Mesenchymal stem cell (in vitro differentiated cells and primary cell): ENCODE measurements at places on chromosomes 16 and 17.

- DNase-seq: peak; percentile 61
Observed at GRCh38 chr17:81256616-81257015, 17.5 kb downstream of the NDUFAF8 start.

DNA sequence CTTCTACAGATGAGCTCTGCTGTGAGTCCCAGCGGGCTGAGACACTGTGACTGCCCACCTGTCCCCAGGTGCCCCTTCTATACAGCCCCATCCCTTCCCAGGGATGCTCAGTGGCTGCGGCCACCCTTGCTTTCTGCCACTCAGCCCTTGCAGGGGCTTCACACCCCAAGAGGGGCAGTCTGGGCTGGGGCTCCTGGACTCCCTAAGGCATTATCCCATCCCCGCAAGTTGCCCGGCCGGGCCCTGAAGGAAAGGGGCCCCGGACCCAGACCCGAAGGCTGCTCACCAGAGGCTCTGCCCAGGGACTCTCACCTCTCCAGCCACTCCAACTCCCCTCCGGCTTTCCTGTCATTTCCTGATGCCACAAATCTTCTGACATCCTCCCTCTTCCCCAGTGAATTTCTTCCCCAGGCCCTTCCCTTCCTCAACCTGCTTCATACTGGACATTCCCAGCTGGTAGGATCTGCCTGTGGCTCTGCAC lies 88.5 kb upstream of the TOB1 start:
- no peak for DNase-seq

DNA sequence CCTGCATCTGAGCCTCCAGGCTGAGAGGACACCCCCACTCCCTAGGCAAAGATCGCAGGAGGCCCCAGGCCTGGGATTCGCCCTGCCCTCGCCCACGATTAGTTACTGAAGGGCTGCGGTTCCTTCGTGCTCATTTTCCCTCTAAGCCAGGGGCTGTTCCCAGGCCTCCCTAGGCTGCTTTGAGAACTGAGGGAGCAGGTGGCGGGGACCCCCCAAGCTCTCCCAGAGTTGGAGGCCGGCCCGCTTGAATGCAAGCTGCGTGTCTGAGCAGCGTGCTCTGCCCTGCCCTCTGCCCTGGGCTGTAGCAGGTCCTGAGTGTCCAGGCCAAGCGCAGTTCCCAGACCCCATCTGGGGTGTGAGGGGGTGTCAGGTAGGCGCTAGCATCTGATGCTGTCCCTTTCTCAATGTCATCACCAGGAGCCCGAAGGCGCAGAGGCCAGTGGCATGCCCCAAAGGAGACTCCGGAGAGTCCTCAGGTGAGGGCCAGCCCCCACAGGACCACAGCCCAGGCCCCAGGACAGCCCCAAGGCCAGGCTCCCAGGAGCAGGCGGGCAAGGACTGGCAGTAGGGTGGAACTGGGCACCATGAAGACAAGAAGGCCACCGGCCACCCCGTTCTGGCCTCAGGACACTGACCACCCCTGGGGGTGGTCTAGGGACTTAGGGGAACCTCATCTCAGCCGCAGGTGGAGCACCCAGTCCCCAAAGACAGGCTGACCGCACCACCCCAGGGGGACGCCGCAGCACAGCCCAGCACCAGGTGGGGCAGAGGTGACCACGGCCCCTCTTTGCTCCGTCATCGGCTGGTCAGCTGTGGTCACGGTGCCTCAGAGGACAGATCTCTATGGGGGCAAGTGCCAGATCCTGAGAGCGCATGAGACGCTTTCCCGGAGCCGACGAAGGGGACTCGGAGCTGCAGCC lies 14.6 kb downstream of the ENDOV start:
- DNase-seq: no peak

DNA sequence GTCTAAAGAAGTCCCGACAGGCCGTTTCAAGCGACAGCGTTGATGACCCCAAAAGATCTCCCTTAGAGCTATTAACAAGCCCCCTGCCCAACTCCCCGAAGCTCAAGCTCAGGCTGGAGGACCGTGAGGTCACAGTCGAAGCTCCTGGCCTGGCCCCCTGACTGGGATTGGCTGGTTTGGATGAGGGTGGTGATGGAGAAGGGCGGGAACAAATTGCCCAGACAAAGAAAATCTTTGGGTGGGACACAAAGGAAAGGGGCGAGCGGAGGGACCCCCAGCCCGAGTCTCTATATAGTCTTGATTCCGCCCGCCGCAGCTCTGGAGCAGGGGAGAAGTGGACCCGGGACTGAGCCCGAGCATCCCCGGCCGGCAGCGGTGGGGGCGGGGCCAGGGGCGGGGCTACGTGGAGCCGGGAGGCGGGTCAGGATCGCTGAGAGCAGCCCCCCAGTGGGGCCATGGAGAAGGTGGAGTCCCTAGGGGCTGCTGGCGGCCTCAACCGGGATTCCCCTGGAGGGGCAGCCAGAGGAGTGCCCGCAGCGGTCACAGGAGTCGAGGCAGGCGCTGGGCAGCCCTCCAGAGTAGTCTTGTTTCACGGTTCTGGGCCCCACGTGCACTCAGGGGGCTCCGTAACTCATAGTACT lies 982 bp upstream of the NEURL4 start:
- peak; percentile 93 for DNase-seq

DNA sequence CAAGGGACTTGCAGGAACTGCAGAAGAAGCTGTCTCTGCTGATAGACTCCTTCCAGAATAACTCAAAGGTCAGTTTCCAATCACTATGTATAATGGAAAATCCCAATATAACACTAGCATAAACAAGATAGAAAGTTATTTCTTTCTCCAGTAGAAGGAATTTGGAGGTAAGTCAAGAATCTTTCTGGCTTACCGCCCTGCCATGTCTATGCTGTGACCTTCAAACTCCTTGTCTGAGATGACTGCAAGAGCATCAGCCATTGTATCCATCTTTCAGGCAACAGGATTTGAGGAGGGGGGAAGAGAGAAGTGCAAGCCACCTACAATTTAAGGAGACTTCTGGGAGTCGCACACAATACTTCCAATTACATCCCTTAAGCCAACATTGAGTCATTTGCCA lies 2.7 kb downstream of the LDAF1 start:
- no peak for DNase-seq

DNA sequence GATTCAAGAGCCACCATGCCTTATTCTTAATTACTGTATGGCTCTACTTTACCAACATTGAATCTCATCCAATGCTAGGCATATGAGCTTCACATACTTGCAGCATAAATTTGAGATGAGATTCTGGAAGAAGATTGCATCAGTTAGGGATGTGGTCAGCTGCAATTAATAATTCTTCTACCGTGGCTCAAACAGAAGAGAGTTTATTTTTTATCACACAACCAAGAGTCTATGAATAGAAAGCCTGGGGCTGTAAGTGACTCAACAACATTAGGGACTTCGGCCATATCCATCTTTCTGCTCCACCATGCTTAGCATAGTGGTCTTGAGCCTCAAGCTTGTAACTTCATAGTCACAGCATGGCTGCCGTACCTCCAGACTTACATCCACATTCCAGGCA lies 179.4 kb upstream of the IRX6 start:
- no peak for DNase-seq

GRCh38 chr17:47733674-47734410 lies 806 bp downstream of the TBX21 start:
- DNase-seq: no peak

GRCh38 chr17:49090878-49091594 lies 41.5 kb upstream of the B4GALNT2 start:
- no peak for DNase-seq

GRCh38 chr17:41917679-41918313 lies 955 bp downstream of the ACLY start:
- DNase-seq: peak; percentile 44

DNA sequence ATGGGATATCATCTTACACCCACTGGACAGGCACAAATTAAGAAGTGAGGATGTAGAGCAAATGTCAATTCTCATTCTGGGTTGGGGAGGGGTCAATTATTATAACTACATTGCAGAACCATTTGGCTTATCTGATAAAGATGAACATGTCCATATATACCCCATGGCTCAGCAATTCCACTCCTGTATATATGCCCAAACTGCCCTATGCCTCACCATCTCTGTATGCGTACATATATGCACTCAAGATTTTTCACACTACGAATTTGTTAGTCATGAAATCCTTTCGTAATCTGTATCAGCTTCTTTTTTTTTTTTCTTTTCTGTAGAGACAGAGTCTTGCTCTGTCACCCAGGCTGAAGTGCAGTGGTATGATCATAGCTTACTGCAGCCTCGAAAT lies 20.8 kb upstream of the CNEP1R1 start:
- DNase-seq: no peak

DNA sequence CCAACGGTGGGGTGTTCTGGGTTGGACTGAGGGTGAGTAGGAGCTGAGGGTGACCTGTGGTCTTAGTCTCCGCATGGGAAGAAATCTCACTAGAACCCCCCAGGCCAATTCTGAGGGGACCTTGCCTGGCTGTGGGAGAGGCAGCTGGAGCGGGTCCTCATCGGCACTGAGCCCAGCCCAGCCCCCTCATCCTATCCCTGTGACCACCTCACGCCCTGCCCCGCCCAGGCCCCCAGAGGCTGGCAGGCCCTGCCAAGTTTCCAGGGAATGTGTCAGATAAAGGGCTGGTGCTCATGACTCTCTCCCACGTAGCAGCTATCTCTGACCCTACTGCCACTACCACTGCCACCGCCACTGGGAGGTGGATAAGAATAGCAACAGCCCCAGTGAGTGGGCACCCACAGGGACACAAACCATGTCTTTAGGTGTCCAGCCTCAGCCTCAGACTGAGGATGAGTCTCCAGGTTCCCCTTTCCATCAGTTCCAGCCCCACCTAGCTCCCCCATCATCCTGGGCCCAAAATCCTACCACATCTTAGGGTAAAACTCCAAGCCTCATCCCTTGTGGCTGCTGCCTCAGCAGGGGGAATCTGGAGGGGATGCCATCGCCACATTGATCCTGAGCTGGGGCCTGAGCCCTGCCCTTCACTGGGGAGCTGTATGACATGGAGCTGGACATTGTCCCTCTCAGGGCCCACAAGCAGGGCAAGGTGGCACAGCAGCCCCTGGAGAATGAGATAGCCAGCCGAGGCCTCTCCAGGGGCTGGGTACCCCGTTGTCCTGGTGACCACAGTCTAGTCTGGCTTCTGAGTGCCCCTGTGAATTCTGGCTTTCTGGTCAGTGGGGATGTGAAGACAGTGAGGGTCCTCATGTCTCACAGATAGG lies 14.9 kb downstream of the CDH16 start:
- DNase-seq: no peak

DNA sequence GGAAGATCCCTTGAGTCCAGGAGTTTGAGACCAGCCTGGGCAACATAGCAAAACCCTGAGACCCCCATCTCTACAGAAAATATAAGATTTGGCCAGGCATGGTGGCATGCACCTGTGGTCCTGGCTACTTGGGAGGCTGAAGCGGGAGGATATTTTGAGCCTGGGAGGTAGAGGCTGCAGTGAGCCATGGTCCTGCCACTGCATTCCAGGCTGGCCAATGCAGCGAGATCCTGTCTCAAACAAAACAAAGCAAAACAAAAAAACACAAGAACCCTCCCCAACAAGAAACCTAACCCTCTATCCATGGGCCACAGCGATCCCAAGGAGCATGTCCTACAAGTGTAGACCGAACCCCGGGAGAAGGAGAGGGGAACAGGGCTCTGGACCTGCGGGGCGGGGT lies 133.3 kb downstream of the MGAT5B start:
- DNase-seq: no peak

DNA sequence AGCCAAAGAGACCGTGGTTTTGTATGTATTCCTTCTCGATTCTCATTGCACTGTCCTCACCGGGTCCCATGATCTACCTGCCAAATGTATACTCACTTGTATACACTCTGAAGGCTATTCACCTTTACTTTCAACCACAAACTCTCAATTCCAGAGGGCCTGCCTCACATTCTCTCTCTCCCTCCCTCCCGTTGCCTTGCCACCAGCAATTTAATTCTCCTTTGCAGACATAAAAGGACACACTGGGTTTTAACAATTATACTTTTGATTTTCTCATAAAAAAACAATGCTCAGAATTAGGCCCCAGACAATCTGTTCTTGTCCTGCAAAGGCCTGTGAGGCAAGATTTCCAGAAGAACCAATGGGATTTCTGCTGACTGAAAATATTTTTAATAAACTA lies 265.1 kb upstream of the PSMD7 start:
- DNase-seq: no peak

DNA sequence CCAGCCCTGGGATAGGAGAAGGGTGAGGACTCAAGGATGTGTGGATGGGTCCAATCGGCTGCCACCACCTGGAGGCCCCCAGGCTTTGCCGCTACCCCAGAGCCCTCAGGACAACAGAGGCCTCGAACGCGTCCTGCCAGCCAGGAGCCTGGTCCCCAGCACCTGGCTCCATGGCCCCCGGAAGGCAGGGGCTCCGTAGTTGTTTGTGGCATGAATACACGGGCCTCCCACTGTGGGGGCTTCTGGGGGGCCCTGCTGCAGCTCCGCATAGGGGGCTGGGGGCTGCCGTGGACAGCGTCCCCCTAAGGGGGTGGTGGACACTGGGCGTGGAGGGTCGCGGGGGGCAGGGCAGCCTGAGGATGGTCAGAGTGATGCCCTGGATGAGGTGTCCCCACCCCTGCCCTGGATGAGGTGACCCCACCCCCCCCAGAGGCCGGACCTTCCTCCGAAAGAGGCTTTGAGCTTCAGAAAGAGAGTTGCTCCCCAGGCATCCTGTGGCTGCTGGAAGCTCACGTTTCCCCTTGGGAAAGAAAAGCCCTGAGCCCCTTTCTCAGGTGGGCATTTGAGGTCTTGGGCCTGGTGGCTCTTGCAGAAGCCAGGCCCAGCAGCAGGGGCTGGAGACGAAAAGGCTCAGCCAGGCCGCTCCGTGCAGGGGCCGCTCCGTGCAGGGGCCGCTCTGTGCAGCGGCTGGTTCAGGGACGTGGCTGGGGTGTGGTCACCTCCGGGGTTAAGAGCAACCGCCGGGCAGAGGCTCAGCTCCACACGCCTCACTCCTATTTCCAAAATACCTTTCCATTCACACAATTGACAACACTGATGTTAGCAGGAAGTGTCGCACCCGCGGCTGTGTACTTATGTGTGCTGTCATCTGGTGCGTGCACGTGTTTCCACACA lies 40.3 kb upstream of the GNG13 start:
- no peak for DNase-seq

GRCh38 chr17:79478051-79478461 lies 132.8 kb downstream of the RBFOX3 start:
- no peak for DNase-seq

DNA sequence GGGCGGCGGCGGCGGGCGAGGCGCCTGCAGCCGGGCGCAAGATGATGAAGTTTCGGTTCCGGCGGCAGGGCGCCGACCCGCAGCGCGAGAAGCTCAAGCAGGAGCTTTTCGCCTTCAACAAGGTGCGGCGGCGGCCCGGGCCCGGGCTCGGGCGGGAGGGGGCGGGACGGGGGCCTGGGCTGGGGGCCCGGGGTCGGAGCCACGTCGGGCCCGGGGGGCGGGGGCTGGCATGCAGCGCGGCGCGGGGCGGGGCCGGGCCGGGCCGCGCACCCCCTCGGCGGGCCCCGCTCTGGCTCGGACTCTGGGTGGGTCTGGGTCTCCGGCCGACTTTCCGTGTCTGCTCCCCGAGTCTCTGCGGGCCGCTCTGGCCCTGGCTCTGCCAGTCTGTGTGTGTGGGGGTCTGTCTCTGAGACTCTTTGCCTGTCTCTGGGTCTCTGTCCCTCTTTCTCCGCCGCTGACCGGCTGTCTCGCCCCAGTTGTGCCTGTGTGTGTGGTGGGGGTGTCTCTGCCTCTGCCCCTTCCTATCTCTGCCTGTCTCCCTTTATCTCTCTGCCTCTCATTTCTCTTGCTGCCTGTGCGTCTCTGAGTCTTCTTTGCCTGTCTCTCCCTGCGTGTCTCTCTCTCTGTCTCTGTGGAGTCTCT lies 328 bp downstream of the LLGL1 start:
- peak; percentile 35 for DNase-seq

- DNase-seq: no peak
Observed at GRCh38 chr17:35705230-35705629, 26.2 kb upstream of the RASL10B start.
